ENCODE measurements at places on chromosomes 2 and 18.

DNA sequence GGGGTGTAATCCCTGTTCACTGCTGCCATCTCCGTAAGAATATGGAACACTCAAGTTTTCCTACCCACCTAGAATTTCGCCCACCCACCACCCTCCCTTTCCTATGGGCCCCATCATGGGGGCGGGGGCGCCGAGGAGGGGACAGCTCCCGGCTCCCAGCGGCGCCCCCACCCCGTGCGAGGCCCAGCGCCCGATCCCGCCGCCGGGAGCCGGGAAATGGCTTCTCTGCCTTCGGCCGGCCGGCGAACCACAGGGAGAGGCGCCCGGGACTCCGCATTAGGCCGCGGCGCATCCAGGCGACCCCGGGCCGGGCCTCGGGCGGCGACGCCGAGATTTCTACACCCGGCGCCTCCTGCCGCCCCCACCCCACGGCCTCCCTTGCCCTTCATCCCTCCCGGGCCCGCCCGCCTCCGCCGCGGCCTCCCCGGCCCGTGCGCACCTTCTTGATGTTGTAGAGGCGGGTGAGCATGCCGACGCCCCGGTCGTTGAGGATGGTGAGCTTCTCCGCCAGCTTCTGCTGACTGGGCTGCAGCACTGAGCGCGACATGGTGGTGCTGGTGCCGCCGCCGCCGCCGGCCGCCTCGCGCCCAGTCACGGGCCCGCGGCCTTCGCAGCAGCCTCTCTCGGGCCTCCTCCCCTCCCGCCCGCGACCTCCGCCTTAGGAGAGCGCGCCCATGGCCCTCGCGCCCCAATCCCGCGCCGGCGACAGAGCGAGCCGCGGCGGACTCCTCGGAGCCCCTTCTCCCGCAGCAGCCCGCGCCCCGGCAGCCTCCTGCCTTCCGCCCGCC, 510 bp downstream of the NCKAP1 start:
- DNase-seq: peak; percentile 31

- peak; percentile 65 for DNase-seq
These were observed 1.2 kb downstream of the MYL12A start for GRCh38 chr18:3248658-3249359.

DNA sequence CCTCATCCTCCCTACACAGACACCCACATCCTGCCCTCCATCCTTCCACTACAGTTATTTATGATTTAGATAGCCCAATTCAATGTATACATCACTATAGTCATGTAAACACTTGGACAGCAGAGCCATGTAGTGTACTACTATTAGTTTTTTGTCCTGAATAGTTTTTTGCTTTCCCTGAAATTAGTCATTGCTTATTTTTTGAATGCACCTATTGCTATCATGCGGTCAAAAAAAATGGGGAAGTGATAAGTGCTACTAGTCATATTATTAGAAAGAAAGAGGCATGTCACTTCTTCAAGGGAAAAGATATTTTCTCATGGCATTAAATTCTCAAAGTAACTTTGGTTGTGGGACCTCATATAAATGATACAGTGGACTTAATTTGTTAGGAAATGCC, 6.8 kb upstream of the GREB1 start:
- DNase-seq: no peak

DNA sequence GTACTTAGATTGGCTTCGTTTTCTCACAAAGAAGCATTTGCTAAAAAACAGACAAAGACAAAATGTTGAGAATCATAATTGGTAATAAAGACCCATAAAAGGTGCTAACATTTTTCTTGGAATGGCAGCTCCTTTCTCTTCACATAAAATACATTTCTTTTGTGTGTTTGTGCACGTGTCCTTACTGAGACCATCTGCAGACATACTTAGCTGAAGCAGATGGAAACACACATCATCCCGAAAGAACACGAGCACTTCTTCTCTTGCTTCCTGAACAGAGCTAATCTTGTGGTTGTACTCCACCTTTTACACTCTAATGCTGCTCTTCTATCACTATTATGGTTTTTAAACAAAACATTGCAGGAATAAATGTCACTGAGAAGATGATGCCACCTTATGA, 142.5 kb downstream of the SPHKAP start:
- DNase-seq: no peak

- no peak for DNase-seq
These were observed 66.7 kb upstream of the SLC4A10 start for GRCh38 chr2:161557538-161557937.

Data from fibroblast of villous mesenchyme (primary cell).